ENCODE measurements at places on chromosomes 7 and 10. TPM values are rescaled to one million over a fixed set of nuclear protein-coding genes. Genes with fewer than 3 reads are reported as not detected.

Gene RASA4B
- 3.9 TPM for total RNA-seq

Gene ADAP1
- total RNA-seq: 18.3 TPM

Gene GHRHR
- not detected for total RNA-seq

Gene SLC16A12
- 3.6 TPM for total RNA-seq

Gene PTN
- 0.24 TPM for total RNA-seq

Gene GPRIN2
- 0.85 TPM for total RNA-seq

Gene NRP1
- 24.5 TPM for total RNA-seq

Gene GDF2
- not detected for total RNA-seq

Gene BTBD16
- total RNA-seq: not detected

Gene CDC14C
- total RNA-seq: not detected

Gene PRSS37
- not detected for total RNA-seq

Gene ODAD2
- total RNA-seq: not detected

Gene COL26A1
- total RNA-seq: not detected

Gene RADIL
- total RNA-seq: not detected

Gene C10orf143
- total RNA-seq: not detected

Gene LRGUK
- not detected for total RNA-seq

Gene SFXN3
- total RNA-seq: 13.4 TPM

Gene AHCYL2
- 8.3 TPM for total RNA-seq

Gene RNLS
- 16.6 TPM for total RNA-seq

Gene PWWP2B
- 52.1 TPM for total RNA-seq

Gene AGBL3
- total RNA-seq: 0.64 TPM

Gene LBX1
- total RNA-seq: not detected

Gene ECHDC3
- total RNA-seq: 12.5 TPM

Gene FANK1
- 1.7 TPM for total RNA-seq

Gene ADAM22
- not detected for total RNA-seq

Gene SMO
- total RNA-seq: 8.0 TPM

Gene CAMK1D
- 2.2 TPM for total RNA-seq

Gene ACHE
- 0.24 TPM for total RNA-seq

Gene AS3MT
- total RNA-seq: 4.9 TPM

Gene GNGT1
- not detected for total RNA-seq

Gene C7orf33
- total RNA-seq: not detected

Gene ADCK2
- total RNA-seq: 68.4 TPM

Gene KCNMA1
- 16.8 TPM for total RNA-seq

Gene TLX1
- total RNA-seq: under 0.01 TPM

Gene DNAJB6
- total RNA-seq: 72.9 TPM

Gene CPA2
- not detected for total RNA-seq

Gene PPP1R17
- total RNA-seq: not detected

Gene GPR141
- 0.24 TPM for total RNA-seq

Gene UCMA
- total RNA-seq: not detected

Gene GSTO2
- 41.8 TPM for total RNA-seq

Gene AIFM2
- total RNA-seq: 2.2 TPM

Gene NEBL
- total RNA-seq: 9.2 TPM

Gene OLAH
- 15.8 TPM for total RNA-seq

Gene CNNM1
- total RNA-seq: under 0.01 TPM

Gene ZCWPW1
- total RNA-seq: 1.4 TPM

Gene ZNF487
- 0.96 TPM for total RNA-seq

Gene TMEM273
- 0.48 TPM for total RNA-seq

Gene MRLN
- not detected for total RNA-seq

Gene FKBP6
- total RNA-seq: not detected

Gene FRAT1
- 3.0 TPM for total RNA-seq

Gene CYP3A7
- total RNA-seq: not detected

Gene MMRN2
- 3.9 TPM for total RNA-seq

Gene ATRNL1
- total RNA-seq: 0.43 TPM

Gene AVPI1
- 178 TPM for total RNA-seq

Gene LRRC61
- total RNA-seq: 10.6 TPM

Data from tracheal epithelial cell (primary cell).